ENCODE measurements at places on chromosomes 12 and 14.

DNA sequence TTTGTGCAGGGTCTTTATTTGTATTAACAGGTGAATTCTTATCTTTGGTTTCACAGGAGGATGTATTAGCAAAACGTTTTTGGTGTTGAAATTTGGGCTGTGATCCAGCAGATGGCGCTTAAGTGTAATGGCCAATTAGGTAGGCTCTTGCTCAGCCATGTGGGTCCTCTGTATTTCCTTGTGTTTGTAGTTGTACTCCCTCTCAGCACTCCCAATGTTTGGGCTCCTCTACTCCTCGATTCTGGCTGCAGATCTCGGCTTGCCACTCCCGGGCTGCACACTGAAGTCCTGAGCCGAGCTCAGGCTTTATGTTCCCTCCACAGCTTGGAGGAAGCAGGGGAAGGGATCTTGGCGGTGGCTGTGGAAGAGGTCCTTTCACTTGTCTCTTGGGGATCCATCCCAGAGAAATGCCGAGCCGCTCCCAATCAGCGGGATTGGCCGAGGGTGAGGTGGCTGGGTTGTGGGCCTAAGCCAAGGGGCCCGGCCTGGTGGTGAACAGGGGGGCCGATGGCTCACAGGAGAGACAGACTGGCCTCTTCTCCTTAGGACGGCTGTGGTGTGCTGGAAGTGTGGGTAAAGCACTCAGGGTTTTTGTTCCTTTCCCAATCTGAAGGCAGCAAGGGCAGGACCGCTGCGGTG, 133.7 kb downstream of the AEBP2 start:
- DNase-seq, result peak; percentile 50

- no peak for DNase-seq
Observed at GRCh38 chr14:56539862-56540261, 39.7 kb upstream of the TMEM260 start.

- no peak for DNase-seq
Observed at GRCh38 chr12:110253176-110253575, 27.9 kb upstream of the ATP2A2 start.

- DNase-seq, result no peak
Observed at GRCh38 chr12:63238892-63239291, 87.9 kb upstream of the AVPR1A start.

GRCh38 chr14:105315211-105315721, 718 bp downstream of the PACS2 start:
- DNase-seq, result peak; percentile 35

DNA sequence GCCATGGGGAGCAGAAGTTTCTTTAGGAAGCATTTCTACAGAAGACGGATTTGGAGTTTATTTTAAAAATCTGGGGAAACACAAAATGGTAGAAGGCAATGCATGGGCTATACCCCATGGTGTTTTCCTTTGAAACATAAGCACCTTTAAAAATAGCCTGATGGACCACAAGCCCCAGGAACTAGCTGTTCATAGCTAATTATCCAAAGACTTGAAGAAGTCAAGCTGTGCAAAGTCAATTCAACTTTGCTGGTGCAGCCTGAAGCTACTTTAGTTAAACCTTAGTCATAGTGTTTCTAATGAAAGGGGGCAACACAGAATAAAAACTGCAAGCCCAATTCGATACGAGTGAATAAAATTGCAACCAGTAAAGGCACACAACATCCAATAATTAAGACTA, 732.5 kb downstream of the GALC start:
- DNase-seq, result peak; percentile 80

DNA sequence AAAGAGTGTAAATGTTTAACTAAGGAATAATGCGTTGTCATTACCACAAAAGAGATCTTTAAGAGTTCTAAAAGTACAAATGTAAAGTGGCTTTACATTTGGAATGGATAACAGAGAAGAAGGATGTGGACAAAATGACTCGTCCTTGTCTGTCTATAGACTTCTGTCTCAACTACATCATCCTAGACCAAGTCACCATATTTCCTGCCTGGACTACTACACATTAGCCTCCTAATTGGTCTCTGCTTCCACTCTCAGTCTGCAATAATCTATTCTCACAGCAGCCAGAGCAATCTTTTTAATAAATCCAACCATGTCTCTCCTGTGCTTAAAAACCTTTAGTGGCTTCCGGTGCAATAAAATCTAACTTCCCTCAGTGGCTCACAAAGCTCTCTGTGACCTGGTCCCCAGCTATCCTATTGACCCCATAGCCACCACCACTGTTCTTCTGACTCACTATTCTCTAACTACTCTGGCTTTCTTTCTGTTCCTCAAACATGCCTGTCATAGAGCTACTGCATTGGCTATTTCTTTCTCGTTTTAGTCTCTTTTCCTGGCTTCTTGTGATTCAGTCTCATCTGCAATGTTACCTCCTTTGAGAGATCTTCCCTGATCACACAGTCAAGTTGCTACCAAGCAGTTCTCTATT, 91.1 kb downstream of the MYF5 start:
- no peak for DNase-seq

DNA sequence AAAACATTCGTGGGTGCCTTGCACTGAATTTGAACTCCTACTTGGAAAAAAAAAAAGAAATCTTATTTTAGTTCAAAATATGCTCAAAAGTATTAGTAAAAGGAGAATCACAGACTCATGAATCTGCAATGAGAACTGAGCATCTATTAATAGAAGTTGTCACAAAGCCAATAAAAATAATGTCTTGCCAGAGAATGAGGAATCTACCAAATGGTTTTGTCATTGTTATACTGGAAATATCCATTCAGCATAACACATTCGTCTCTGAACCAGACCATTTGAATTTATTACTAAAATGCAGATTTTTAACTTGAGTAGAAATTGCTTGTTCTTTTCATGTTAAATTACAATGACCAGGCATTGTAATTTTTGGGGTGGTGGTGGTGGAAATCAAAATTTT, 11.6 kb upstream of the PTPRB start:
- no peak for DNase-seq

GRCh38 chr12:120798696-120799095, 73.1 kb downstream of the ACADS start:
- DNase-seq, result peak; percentile 6

DNA sequence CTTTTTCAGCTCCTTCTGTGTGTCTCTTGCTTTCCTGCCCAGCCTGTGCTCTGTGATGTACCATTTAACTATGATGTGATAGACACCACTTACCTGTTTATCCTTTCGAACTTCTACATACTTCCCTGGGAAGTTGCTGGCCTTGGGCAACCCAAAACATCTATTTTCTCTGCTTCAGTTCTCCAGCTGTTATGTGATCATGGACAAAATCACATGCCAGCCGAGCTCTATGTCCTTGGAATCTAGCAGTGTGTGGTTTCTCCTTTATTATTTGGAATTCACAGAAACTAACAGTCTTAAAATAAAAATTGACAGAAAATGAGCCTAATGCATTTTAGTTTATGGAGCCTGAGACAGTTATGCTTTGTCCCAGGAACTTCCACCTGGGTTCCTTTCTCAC, 22.9 kb downstream of the BMAL2 start:
- DNase-seq, result no peak

- DNase-seq, result peak; percentile 83
Observed at GRCh38 chr14:41899416-41899815, 292.7 kb downstream of the LRFN5 start.

DNA sequence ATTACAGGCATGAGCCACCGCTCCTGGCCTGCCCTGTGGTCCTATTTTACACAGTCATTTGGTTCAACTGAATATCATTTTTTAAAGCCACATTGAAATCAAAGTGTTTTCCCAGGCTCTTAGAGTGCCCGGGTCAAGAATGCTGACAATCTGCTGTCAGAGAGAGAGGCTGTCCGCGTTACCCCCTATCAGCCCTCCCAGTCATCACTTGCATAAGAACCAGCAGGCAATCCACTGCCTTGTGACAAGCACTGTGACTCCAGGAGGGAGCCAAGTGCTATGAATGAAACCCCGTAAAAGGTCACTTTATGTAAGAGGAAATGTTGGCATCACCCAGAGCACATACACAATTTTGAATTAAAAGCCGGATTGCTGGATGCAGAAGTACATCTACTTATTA, 13.5 kb downstream of the PHLDA1 start:
- no peak for DNase-seq

DNA sequence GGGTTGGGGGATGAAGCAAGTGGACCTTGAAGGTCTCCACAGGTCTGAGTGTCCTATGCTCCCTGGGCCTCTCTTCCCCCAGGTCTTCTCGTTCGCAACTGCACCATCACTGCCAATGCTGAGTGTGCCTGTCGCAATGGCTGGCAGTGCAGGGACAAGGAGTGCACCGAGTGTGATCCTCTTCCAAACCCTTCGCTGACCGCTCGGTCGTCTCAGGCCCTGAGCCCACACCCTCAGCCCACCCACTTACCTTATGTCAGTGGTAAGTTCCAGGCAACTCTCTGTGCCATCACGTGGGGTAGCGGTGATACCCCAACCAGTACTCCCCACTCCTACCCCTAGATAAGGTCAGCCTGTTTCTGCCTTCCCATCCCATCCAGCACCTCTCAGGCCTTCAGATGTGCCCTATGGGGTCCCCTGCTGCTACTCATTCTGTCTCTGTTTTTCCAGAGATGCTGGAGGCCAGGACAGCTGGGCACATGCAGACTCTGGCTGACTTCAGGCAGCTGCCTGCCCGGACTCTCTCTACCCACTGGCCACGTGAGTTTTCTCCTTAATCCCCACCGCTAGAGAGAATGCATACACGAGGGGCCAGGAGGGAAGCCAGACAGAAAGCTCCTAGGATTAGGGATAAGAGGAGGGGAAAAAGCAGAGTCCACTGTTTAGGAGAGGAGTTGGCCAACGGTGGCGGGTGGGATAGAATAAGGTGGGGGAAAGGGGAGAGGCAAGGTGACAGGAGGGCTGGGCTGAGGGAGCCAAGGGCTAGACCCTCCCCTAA, 1.6 kb upstream of the TAPBPL start:
- no peak for DNase-seq

DNA sequence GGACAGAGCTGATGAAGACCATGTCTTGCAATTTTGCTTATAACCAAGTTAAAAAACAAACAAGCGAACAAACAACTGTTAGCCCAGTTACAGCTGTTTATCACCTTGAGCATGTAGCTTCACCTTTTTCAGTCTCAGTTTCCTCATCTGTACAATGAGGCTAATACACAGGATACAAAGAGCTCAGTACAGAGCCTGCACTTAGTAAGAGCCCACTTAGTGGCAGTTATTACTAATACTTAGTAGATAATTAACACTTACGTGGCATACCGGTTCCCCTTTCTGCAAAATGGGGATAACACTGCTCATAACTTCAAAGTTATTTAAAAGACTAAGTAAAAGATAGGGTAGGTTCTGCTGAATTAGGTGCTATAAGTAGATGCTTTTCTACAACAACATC, 228.0 kb downstream of the MON2 start:
- DNase-seq, result no peak

DNA sequence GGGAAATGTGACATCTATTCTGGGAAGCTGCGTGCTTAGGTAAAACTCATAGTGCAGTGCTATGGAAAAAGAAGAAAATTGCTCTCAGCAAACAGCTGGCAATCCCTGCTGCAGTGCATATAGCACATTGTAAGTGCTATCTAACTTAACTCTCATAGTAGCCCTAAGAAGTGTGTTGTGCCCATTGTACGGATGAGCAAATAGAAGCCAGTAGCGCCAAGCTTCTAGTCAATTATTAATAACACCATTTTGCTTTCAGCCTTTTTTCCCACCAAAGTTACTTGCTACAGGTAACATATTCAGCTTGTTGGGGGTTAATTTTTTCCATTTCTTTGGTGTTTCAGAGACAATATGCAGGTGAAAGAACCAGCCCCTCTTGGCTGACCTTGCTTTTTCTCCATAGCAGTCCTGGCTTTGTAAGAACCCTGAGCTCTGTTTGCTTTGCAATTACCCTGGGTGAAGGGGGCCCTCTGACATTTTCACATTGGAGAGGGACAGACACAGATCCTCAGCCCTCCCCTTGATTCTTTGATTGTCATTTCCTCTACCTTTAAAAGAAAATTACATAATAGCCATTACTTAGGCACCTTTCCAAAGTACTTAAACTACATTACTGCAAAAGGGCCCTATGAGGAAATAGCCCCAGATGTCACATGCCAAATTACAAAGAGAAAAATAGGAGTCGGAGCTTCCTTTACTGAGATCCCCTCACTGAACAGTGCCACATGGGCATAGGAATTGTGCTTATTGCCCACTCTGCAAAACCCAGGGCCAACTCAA, 576.2 kb upstream of the TBX3 start:
- no peak for DNase-seq

DNA sequence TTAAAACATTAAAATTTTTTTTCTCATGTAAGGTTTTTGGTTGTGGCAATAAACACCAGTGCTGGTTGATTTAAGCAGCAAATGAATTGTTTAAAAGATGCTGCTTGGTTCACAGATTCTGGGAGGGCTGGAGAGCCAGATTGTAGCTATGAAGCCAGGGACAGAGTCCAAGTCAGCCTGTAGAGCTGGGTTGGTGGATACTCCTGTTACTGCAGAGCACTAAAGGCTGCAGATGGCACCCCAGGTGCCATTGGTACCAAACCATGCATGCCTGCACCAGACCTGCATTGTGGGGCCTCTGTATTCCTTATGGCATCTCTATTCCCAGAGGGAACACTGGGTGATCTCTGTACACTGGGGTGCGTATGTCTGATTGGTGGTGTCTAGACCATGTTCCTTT, 113.3 kb downstream of the SNAPC1 start:
- no peak for DNase-seq

DNA sequence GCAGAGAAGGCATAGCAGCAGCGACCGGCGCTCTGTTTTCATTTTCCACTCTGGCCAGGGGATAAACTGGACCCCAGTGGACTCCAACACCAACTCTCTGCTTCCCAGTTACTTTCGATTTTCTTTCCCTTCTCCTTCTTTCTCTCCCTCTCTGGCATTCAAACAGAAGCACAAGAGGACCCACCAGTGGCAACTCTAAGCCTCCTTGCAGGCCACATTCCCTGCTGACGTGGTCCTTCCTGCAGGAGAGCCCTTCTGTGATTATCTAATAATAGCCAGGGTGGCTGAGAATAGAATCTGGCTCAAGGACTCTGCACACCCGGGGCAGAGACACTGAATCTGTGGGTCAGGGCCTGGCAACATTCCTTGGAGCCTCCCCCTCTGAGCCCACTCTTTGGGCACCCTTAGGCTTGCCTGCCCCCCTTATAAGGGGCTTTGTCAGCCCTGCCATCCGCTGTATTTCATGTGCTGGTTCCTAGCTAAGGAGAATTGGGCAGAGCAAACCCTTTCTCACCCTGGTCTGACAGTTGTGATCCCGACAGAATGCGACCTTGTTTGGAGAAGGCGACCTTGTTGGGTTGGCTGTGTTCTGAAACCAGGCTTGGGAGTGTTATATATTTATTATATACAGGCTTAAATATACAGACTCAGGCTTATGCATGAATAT, 8.2 kb upstream of the HOXC6 start:
- no peak for DNase-seq

DNA sequence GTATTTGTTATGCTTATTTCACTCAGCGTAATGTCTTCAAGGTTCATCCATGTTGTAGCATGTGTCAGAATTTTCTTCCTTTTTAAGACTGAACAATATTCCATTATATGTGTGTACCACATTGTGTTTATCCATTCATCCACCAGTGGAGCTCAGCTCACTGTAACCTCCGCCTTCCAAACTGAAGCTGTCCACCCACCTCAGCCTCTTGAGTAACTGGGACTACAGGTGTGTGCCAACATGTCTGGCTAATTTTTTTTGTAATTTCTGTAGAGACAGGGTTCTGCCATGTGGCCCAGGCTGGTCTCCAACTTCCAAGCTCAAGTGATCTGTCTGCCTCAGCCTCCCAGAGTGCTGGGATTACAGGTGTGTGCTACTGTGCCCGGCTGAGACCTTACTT, 21.1 kb downstream of the CCDC77 start:
- no peak for DNase-seq
